Lower lobe of right lung (tissue), 2 donors: ENCODE measurements at places on chromosomes 13 and 19. TPM values are rescaled to one million over a fixed set of nuclear protein-coding genes. Genes with fewer than 3 reads are reported as not detected.

DNA sequence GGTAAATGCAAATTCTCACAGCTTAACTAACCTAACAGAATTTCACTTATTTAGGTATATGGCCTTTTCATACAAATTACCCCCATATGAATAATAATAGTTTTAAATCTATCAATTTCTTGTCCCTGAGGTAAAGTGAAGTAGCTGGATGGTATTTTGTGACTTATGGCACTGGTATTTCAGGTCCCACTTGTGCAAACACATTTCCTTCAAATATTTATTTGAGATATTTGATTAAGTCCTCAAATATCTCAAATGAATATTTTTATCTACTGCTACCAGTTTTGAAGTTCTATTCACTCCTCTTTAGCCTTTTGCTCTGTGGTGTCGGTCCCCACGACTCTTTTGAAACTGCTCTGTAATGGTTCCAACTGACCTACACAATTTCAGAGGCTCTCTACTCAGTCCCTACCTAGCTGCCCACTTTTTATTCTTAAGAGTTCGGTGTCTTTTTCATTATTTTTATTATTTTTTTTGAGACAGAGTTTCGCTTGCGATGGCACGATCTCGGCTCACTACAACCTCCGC is 59.6 kb upstream of the ZDHHC20 start:
- H3K27ac ChIP-seq: no peak overlapping the region
- no peaks in the 10 kb centered on the region for H3K27me3 ChIP-seq
- no peak overlapping the region for H3K4me3 ChIP-seq

N4BP2L1 gene
- 30.2 TPM for total RNA-seq

- H3K27me3 ChIP-seq: peaks cover 63% of the 10 kb centered on the region
- DNase-seq: peak; percentile 68
- H3K4me3 ChIP-seq: peak overlapping the region; percentile 44
Observed at GRCh38 chr19:50817941-50818858, 5.4 kb downstream of the KLK1 start.

DNA sequence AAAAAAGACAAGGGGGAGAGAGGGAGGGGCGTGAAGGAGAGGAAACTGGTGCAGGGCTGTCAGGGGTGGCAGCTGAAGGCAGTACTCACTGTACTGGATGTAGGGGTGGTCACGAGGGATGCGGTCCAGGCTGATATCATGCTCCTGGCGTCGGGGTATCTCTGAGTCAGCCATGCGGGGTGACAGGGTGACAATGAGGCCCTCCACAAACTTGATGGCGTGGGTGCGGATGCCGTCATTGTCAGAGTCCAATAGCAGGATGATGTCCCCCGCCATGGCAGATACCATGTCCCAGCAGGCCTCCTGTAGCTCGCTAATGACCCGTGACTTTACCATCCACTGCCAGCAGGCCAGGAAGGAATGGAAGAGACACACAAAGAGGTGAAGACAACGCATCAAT is 15.3 kb downstream of the SYMPK start:
- H3K36me3 ChIP-seq: peaks cover 100% of the 10 kb centered on the region
- H3K4me1 ChIP-seq: peaks cover 11% of the 10 kb centered on the region
- no peaks in the 10 kb centered on the region for H3K27me3 ChIP-seq
- no peak for DNase-seq

GRCh38 chr13:46596466-46596865 is 43.5 kb downstream of the LRCH1 start:
- no peak overlapping the region for H3K4me3 ChIP-seq
- no peak for DNase-seq
- H3K4me1 ChIP-seq: peaks cover 81% of the 10 kb centered on the region
- peak overlapping the region; percentile 38 for H3K27ac ChIP-seq

- H3K27me3 ChIP-seq: no peaks in the 10 kb centered on the region
- no peaks in the 10 kb centered on the region for H3K36me3 ChIP-seq
- no peaks in the 10 kb centered on the region for H3K4me1 ChIP-seq
- H3K4me3 ChIP-seq: no peak overlapping the region
Observed at GRCh38 chr19:36089847-36090246, 21.1 kb upstream of the OVOL3 start.

GRCh38 chr13:77423296-77423695 is 96.4 kb upstream of the MYCBP2 start:
- no peak overlapping the region for H3K27ac ChIP-seq
- DNase-seq: no peak
- H3K27me3 ChIP-seq: no peaks in the 10 kb centered on the region
- no peak overlapping the region for H3K4me3 ChIP-seq
